Amygdala (tissue), 56 donors: ENCODE measurements at places on chromosomes 3 and 15.

GRCh38 chr15:91208371-91208770 is 108.3 kb downstream of the SV2B start:
- DNase-seq: no peak

DNA sequence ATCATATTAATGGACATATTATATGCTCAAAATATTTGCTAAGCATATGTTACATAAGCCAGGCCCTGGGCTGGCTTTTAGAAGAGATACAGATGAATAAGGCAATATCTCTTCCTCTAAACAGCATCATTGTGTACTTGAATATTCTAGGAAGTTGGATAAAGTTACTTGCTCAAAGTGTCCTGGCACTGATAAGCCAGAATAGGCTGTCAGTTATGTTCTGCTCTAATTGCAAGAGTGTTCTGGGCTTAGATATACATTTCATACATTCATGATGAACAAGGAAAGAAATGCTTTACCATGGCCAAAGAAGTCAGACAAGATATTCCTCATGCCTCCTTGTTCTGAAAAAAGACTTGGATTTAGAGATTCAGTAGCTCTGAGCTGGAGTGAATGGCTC is 40.7 kb downstream of the KBTBD12 start:
- no peak for DNase-seq

GRCh38 chr15:47003568-47003967 is 713.7 kb upstream of the SEMA6D start:
- no peak for DNase-seq

DNA sequence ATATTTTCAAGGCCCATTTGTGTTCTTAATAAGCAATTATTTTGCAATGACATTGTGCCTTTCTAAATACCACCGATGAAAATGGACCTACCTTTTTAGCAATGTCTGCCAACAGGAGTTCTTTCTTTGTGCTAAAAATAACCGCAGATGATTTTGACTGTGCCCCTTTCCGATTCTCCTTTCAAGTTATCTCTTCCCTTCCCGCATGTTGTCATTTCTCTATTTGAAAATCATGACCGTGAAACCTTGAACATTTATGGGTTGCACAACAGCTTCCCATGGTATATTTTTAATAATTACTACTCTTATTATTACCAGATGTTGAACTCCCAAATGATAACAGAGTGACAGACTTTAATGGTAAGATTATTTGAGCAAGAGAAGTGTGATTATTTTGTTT is 10.3 kb upstream of the ETFA start:
- no peak for DNase-seq

GRCh38 chr3:14775011-14775410 is 43.8 kb upstream of the FGD5 start:
- DNase-seq: no peak

DNA sequence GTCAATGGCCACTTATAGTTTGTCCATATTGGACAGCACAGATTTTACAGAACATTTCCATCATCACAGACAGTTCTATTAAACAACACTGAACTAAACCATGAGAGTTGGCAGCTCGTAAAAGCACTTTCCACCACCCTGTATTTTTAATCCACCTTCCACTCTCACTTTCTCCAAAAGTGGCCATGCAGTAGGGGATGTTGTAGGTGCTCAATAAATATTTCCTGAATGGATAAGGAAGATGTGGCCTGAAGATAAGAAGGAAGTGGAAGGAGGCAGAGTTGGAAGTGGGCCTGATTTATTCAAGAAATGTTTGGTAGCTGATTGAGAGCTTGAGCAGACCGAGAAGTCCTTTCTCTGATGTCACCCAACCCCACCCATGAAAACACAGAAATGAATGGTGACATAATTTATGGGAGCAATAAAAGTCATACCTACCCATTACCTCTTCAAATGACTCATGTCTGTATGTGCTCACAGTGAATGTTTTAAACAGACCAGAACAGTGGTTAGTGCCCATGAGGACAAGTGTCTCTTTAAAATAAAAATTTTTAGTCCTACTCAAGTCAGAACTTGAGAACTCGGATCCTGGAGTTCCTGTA is 39.6 kb upstream of the CTNNB1 start:
- DNase-seq: no peak

GRCh38 chr3:184590795-184591194 is 29.2 kb downstream of the EPHB3 start:
- no peak for DNase-seq

DNA sequence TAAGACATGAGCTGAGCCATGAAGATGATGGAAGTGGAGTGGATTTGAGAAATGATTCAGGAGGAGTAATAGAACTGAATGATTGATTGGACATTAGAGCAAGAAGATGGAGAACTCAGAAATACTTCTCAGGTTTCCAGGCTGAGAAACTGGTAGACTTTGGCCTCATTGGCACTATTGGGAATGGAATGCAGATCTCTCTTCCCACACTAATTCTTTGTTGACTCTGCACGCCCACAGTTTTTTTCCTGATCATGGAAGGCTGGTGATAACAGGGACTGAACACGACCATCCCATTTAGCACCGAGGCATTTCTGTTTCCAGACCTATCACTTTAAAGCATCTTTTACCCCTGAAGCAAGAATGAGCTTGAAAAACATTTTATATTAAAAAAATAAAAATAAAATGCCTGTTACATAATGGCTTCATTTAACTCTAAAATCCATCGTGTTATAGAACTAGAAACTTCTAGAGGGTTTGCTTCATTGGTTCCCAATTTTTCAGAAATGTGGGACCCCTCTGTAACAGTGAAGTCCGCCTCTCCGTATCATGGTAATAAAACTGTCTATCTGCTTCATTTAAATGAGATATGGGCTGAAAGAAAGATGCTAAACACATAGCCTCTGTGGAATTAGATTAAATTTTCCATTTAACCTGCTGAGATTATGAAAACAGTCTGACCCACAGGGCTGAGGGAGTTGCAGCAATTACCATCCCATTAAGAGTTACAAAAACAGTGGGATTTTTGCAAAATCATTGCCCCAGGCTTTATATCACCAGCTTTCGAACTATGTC is 562.0 kb upstream of the CFAP20DC start:
- no peak for DNase-seq

DNA sequence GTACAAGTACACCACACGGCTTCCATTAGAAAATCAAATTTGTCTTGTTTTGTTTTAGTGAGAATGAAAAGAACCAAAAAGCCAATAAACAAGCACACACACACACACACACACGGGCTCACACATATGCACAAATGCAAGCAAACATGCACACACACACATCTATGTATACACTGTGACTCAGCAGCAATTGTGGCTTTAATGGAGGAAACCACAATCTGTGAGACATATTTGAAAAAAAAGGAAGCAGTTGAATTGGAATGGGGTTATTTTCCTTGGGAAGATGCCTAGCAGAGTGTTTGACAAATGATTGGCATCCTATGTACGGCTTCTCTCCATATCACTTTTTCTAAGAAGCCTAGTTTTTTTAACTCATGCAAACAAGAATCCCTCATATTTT is 201.1 kb upstream of the ARRDC4 start:
- no peak for DNase-seq

DNA sequence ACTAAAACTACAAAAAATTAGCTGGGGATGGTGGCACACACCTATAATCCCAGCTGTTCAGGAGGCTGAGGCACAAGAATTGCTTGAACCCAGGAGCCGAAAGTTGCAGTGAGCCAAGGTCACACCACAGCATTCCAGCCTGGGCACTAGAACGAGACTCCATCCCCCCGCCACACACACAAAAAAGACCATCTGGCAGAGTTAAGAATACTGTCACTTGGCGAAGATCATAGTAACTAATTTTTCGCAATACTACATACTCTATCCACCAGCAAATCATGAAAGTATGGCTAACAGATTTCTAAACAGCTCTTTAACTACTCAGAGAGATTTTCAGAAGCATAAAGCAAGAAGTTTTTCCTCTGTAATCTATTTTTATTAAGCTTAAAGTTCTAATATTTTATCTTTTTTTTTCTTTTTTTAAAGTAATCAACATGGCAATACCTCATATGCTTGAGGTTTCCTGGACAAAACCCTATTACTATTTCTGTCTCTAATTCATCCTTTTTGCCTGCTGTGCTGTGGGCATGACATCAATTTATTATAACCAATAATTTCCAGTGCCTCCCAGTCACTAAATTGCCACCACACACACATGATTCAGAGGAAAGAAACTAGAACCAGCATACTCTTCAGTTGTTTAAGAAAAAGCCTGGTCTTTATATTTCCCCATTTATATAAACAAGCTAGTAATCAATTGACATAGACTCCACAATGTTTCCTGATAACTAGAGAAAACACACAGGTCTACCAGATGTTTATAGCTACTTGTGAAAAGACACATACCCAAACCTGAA is 46.9 kb downstream of the CHSY1 start:
- no peak for DNase-seq

DNA sequence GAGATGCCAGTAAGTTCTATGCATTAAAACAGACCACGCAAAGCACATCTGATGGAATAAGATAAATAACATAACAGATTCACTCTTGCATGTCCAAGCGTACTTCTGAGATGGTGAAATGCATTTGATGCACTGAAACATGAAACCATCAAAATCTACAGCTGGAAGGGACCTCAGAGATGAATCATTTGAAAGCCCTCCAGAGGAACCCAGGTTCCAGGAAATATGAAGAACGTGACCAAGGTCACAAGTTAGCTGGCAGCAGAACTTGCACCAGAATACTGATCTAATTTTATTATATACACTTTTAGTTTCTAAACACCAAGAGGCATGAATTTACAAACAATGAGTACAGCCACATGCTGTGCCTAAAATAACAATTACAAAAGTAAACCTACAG is 957.1 kb downstream of the FHIT start:
- DNase-seq: no peak

DNA sequence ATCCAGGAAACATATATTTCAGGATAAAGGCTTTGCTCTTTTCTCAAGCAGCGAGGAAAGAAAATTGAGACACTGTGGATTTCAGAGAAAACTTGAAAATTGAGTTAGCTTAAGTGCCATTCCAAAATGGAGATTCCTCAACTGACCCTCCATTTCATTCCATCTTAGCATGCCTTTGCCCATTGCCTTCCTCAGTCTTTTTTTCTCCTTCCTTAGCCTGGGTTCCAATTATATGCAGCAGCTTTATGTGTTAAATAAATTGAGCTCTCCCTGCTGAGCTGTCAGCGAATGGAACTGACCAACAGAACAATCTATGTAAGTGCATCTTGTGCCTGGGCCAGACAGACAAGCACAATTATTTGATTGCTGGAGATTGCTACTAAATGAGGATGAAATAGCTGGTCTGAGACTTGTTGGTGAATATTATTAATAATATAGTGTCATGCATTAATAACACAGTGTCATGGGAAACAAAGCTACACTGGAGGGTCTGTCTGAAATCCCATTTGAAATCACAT is 6.9 kb upstream of the DNAJC19 start:
- DNase-seq: no peak

GRCh38 chr3:32848215-32848614 is 30.4 kb downstream of the TRIM71 start:
- DNase-seq: no peak

DNA sequence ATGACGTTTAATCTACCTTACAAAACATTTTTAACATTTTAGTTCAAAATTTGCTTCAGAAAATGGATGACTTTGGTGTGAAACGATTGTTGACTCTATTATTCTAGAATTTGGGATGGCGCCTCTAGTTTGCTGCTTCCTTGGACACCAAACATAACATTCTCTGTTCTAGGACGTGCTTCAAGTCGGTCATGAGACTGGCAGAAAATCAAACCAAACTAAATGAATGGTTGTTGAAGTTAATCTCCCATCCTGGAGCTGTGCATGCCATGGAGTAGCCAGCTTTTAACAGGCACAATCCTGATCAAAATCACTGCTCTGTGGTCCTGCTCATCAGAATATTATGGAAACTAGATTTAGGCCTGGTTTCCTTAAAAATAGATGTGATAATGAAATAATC is 9.6 kb upstream of the LRRFIP2 start:
- peak; percentile 81 for DNase-seq

GRCh38 chr15:40046721-40047414 is 7.9 kb upstream of the SRP14 start:
- DNase-seq: no peak

GRCh38 chr3:175326041-175326440 is 466.9 kb downstream of the NAALADL2 start:
- DNase-seq: no peak

- DNase-seq: no peak
Measured at GRCh38 chr3:134276086-134276485, 25.4 kb upstream of the RYK start.

- no peak for DNase-seq
Measured at GRCh38 chr15:41967506-41968206, 4.7 kb downstream of the EHD4 start.

DNA sequence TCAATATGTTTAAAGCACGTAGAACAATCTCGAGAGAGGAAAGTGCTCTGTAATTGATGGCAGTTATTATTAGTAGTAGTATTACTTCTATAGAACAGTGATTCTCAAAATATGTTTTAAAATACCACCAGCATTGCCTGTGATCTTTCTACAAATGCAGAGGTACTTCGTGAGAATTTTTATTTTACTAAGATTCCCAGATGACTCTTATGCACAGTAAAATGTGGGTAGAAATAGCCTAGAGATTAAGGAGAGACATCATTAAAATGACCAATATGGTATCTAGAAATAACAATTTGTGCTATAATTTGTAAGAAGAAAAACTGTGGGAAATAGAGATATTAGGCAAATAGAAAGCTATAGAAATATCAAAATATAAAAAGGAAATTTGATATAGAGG is 157.9 kb downstream of the SUCNR1 start:
- DNase-seq: no peak

- DNase-seq: no peak
Measured at GRCh38 chr3:111338059-111338698, 203.8 kb upstream of the CD96 start.

GRCh38 chr3:172800156-172800555 is 49.6 kb downstream of the ECT2 start:
- DNase-seq: no peak

DNA sequence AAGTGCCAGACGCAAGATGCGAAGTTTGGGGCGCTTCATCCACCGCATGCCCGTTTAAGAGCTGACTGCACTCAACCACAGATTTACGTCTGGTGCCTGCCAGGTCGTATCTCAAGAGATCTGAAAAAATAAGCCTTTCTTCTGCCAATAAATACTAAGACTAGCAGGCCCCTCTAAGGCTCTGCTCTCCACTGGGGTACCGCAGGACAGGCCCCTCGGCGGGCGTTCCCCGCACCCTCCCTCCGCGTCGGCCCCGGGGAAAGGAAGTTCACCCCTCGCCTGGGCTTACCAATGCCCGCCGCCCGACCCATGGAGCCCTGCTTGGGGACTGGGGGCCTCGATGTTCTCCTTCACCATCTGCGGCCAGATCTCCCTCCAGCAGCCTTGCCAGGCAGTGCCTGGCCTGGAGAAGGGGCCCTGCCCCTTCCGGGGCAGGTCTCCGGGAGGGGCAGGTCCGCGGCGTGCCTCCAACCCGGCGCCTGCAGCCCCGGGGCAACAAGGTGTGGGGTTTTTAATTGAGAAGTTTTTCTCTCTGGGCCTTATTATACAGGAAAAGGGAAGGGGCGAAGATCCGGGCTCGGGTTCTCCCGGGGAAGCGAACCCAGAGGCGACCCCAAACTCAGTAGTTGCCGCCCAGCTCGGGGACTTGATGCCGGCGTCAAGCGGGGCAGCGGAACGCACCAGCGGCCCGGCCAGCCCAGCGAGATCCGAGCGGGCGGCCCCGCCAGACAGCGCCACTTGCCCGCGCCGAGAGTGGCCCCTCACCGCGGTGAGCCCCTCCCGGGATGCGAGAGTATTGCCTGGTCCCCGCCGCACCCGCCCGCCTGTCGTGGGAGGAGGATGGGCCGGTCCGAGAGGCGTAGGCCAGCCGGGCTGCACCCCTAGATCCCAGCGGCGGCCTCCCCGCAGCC is 735 bp downstream of the GOLGA8B start:
- no peak for DNase-seq

- DNase-seq: no peak
Measured at GRCh38 chr15:31526916-31527690, 200.5 kb downstream of the KLF13 start.
